Eye (tissue), 1 donor: ENCODE measurements at places on chromosomes 12 and 14.
A peak's percentile ranks its signal among the peaks of the same experiment; 100 is the strongest.

DNA sequence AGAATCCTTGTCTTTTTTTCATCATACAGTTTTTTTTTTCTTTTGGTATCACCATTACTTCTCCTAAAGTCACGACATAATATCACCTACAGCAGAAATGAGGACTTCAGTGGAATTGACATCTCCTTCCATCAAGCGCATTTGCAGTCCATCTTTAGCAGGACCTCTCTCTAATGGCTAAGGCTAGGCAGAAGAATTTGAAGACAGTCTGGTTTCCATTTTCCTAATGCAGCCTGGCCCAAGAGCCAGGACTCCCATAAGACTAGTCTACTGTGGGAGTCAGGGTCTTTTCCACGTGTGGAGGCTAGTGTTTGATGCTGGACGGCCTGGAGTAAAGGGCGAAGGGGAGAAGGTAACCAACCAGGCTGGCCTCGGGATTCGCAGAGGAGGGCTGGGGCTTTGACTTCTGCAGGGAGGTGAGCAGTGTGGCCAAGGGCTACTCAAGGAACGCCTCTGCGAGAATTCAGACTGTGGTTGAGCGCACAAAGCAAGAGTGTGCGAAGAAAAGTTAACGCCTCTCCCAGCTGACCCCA lies 769 bp upstream of the ZNF740 start:
- no peak for DNase-seq

DNA sequence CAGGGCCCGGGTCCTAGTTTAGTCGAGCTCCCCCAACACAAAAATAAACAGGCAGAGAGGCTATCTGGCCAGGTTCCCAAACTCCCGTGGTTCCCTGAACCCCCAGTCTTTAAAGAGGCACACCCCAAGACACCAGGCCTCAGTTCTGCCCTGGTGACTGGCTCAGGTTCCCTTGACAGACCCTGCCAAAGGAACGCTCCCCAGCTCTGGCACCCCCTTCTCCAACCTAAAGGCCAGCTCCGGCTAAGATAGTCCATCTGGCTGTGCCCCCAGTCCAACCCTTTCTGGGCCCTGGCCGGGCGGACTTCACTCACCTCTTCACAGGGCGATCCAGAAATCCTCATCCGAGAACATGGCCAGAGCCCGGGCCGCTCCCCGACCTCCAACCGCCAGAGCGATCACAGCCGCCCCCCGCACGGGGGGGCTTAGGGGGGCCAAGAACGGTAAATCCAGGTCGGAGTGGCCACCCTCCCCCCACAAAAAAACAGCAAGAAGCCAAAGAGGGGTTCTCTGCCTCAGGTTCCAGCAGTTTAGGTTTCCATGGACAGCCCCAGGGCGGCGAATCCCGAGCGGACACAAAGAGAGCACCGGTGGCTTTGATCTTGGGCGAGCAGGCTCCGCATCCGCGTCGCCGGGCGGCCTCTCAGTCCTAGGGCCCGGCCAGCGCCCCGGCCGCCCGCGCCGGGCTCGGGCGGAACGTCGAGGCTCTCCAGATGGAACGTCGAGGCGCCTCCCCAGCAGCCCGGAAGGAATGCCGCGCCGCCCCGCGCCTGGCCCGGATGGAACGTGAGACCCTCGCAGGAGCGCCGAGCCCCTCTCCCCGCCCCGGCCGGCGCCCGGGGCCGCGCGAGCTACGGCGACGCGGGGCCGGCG lies 1.1 kb downstream of the KMT2D start:
- no peak for DNase-seq

GRCh38 chr14:38004610-38004879 lies 203.2 kb upstream of the SSTR1 start:
- no peak for DNase-seq

GRCh38 chr14:57189070-57189469 lies 79.6 kb downstream of the EXOC5 start:
- DNase-seq = peak; percentile 71

- DNase-seq = no peak
Measured at GRCh38 chr14:72457641-72458040, 436.3 kb downstream of the DPF3 start.

GRCh38 chr12:23290627-23291330 lies 658.7 kb downstream of the SOX5 start:
- no peak for DNase-seq

DNA sequence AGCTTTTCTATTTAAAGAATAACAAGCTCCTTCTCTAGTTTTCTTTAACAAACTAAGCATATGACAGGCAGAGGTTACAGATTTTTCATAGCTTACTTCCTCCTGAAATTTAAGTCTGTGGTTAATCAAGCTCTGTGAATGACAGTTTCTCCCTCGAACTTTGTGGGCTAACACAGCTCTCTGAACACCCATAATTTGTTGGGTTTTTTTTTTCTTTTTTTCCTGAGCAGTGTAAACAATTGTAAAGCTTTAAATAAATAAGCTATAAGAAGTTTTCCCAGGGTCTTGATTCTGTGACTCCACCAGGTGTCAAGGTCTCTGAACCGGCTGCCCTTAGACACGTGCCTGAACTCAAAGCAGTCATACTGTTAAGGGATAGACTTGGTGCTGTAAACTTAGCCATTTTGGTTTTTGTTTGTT lies 128.1 kb upstream of the AMIGO2 start:
- no peak for DNase-seq

DNA sequence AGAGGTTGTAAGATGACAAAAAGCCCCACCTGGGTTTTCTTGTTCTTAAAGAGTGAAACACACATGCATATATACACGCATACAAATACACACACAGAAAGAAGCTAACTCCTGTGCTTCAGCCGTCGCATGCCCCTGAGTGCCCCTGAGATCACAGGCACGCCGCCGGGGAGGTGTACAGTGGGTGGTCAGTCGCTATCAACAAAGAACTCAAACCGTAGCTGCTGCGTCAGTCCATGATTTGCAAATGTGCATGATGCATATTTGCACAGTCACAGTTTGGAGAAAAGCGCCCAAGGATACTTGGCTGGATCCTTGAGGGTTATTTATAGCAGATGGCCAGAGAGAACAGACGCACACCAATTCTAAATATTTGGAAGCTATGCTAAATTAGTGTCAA lies 206.9 kb downstream of the TMEM132D start:
- peak; percentile 68 for DNase-seq

- DNase-seq = no peak
Measured at GRCh38 chr14:63478437-63478852, 64.7 kb downstream of the PPP2R5E start.

- peak; percentile 98 for DNase-seq
Measured at GRCh38 chr12:106136263-106136662, 2.5 kb downstream of the NUAK1 start.

DNA sequence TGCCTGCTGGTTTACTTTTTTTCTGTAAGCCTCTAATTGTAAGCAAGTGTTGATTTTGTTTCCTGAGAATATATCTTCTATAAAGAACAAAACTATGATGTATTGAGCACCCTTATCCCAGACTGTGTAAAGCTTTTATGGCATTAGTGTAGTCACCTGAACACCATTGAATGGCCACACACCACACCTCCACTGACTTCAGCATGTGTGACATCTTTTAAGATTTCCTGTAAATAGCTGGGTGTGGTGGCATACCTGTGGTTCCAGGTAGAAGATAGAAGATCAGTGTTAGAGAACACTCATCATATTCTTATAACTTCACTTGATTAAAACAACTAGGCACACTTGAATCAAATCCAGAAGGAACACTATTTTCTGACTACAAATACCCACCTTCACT lies 51.3 kb downstream of the WBP11 start:
- DNase-seq = no peak

GRCh38 chr14:45649051-45649450 lies 396.0 kb upstream of the MIS18BP1 start:
- no peak for DNase-seq

- no peak for DNase-seq
Measured at GRCh38 chr12:107537464-107538119, 148.0 kb upstream of the PWP1 start.

- no peak for DNase-seq
Measured at GRCh38 chr12:6961278-6961694, 9.2 kb downstream of the PHB2 start.

DNA sequence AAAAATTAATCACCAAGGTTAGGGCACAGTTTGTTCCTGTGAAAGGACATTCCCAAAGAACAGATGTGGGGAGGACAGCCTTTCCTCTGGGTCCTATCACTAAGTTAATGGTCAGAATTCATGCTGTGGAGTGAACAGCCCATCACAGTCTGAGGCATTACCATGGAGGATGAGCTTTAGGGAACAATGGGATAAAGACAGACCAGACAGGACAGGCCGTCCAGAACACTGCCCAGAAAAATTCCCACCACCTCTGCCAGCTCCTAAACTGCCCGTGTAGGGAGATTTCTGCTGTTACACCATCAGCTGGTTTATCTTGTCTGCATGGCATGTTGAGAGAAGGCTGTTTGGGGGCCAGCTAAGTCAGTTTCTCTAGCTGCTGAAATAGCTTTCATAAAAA lies 49.6 kb upstream of the IFNG-AS1 start:
- DNase-seq = no peak

GRCh38 chr12:112998987-112999767 lies 20.9 kb downstream of the OAS2 start:
- no peak for DNase-seq

- peak; percentile 84 for DNase-seq
Measured at GRCh38 chr12:14567351-14568162, at the start of gene PLBD1. Gene PLBD1, minus strand, starts transcription at chr12:14567883. Its CDS starts 187 bp downstream, at chr12:14567696.

- no peak for DNase-seq
Measured at GRCh38 chr12:124311292-124312109, 16.6 kb downstream of the RFLNA start.

- no peak for DNase-seq
Measured at GRCh38 chr14:51563560-51563959, 88.2 kb upstream of the FRMD6 start.

DNA sequence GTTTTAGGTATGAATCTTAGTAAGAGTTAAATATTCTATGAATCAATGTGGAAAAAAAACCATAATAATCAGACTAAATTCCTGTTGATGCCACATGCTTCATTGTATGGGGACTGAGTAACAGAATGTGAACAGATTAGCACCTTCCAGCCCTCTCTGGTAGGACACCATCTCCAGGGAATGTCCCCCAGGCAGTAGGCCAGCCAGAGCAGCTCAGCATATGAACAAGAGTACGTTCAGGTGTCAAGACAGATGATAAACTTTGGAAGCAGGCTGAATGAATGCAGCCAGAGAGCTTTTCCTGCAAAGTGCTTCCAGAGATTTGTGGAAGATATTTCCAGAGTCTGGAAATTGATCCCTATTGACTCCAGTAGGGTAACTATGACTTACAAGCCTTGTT lies 204.4 kb downstream of the RPS29 start:
- DNase-seq = no peak

- no peak for DNase-seq
Measured at GRCh38 chr12:109760930-109761921, 47.6 kb downstream of the FAM222A start.

GRCh38 chr12:44929236-44929885 lies 53.2 kb upstream of the NELL2 start:
- DNase-seq = peak; percentile 63
